Ovary (tissue), 10 donors: ENCODE measurements at places on chromosomes 4 and X. TPM values are rescaled to one million over a fixed set of nuclear protein-coding genes. Genes with fewer than 3 reads are reported as not detected.

DNA sequence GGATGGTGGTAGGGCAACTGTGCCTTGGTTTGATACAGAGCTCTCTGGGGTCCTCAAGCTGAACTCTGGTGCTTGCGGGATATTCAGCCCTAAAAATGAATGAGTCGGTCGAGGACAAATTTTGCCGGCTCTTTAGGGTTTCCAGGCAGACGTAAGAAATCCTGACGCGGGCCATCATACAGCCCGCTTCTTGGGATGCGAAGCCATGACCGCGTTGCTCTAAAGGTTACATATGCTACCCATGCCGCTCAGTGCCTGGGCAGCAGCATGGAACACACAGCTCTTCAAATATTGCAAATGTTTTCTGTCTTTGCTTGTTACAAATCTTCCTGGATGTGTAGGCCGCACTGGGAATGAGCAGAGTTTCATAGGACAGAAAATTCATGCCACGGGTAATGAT lies 55.6 kb downstream of the NBDY start:
- H3K4me3 ChIP-seq: no peak overlapping the region
- no peak overlapping the region for H3K27ac ChIP-seq
- DNase-seq: no peak
- H3K27me3 ChIP-seq: no peaks in the 10 kb centered on the region
- peaks cover 1% of the 10 kb centered on the region for H3K4me1 ChIP-seq

- H3K27ac ChIP-seq: no peak overlapping the region
- H3K36me3 ChIP-seq: no peaks in the 10 kb centered on the region
- peaks cover 2% of the 10 kb centered on the region for H3K4me1 ChIP-seq
- H3K4me3 ChIP-seq: no peak overlapping the region
- no peak for DNase-seq
These were observed 157.8 kb upstream of the TTC29 start for GRCh38 chr4:147103403-147103946.

GRCh38 chrX:12798601-12799000 lies 7.4 kb downstream of the PRPS2 start:
- no peaks in the 10 kb centered on the region for H3K36me3 ChIP-seq
- H3K27me3 ChIP-seq: no peaks in the 10 kb centered on the region
- no peak overlapping the region for H3K27ac ChIP-seq
- no peaks in the 10 kb centered on the region for H3K4me1 ChIP-seq

DNA sequence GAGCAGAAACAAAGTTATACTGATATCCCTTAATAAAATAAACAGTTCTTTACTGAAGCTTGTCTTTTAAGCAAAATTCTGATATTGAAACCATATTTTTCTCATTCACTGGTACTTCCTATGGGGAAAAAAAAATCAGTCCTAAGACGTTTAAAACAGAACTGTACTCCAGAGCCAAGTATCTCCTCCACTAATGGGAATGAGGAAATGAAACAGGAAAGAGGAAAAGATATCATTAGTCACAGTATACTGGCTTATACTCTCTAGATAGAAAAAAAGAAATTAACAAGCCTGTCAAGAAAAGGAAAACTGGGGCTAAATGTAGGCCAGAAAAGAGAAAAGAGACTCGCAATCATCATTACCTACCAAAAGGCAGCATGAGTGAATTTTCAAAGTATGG lies 252.7 kb downstream of the CENPC start:
- no peak overlapping the region for H3K4me3 ChIP-seq
- no peaks in the 10 kb centered on the region for H3K27me3 ChIP-seq
- no peak overlapping the region for H3K27ac ChIP-seq
- no peaks in the 10 kb centered on the region for H3K36me3 ChIP-seq

DNA sequence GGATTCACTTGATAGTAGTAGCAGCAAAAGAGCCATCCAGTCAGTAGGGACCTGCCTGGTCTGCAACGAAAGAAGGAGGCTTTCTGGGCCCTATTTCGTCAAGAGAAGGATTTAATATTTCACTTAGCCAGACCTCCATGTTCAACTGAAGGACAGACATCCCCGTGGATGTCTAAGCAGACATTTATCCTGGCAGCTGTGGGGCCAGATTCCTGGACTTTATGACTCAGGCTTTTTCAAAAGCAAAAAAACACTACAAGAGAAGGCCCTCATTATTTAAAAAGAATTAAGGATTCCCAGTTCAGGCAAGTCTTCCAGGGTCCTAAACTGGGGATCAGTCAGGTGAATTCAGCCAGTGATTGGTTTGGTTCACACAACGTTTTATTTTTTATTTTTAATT lies 88.5 kb upstream of the TSPAN5 start:
- no peaks in the 10 kb centered on the region for H3K27me3 ChIP-seq
- no peak for DNase-seq
- no peak overlapping the region for H3K27ac ChIP-seq
- no peaks in the 10 kb centered on the region for H3K4me1 ChIP-seq

GRCh38 chr4:158410272-158410671 lies 111.4 kb upstream of the RXFP1 start:
- H3K27me3 ChIP-seq: no peaks in the 10 kb centered on the region
- DNase-seq: no peak
- no peak overlapping the region for H3K4me3 ChIP-seq
- no peaks in the 10 kb centered on the region for H3K36me3 ChIP-seq

- H3K4me1 ChIP-seq: no peaks in the 10 kb centered on the region
- no peaks in the 10 kb centered on the region for H3K27me3 ChIP-seq
- no peaks in the 10 kb centered on the region for H3K36me3 ChIP-seq
- no peak for DNase-seq
These were observed 646.0 kb upstream of the PITX2 start for GRCh38 chr4:111268769-111269414.

- DNase-seq: no peak
- no peaks in the 10 kb centered on the region for H3K4me1 ChIP-seq
- no peaks in the 10 kb centered on the region for H3K36me3 ChIP-seq
- no peaks in the 10 kb centered on the region for H3K27me3 ChIP-seq
- H3K27ac ChIP-seq: no peak overlapping the region
- H3K4me3 ChIP-seq: no peak overlapping the region
These were observed 184.7 kb upstream of the HCCS start for GRCh38 chrX:10926404-10926803.

- H3K36me3 ChIP-seq: no peaks in the 10 kb centered on the region
- DNase-seq: no peak
- H3K4me3 ChIP-seq: no peak overlapping the region
These were observed 14.8 kb downstream of the CXCL3 start for GRCh38 chr4:74023709-74024108.

DNA sequence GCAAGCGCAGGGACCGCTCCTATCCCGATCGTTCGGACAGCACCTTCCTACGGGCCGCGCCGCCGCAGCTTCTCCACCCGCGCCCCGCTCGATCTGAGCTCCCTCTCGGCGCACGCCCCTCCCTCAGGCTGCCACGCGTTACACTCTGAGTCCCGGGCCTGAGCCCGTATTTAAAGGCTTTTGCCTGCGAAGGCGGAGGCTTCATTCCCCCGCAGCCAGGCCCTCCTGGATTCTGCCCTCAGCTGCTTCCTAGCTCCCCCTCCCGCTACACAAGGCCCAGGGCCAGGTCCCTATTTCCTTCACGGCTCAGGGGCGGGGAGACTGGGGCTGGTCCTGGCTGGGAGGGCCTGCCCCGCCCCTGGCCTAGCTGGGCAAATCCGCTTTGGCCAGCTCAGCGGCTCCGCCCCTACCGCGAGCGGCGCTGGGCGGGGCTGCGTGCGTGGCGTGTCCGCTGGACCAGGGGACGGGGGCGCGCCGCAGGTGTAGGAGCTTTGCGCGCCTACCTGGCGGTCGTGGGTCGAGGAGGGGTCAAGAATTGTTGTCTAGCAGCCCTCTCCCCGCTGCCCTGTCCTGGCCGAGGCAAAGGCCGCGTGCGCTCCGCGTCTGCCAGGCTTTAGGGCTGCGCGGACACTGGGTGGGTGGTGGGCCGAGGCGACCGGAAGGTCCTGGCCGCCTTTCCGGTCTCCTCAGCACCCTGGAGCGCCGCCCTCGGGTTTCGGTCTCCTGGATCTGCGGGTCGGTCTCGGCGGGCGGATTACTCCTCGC lies at the start of gene UGDH:
Gene UGDH, minus strand, starts transcription at position 144 of the 765 bp plus-strand sequence. CDS start 5,927 bp downstream, outside the sequence.
- H3K4me3 ChIP-seq: peak within 1 kb of the TSS; percentile 79
- H3K36me3 ChIP-seq: no peaks in the 10 kb centered on the region
- H3K4me1 ChIP-seq: peaks cover 7% of the 10 kb centered on the region
- peak within 1 kb of the TSS; percentile 89 for H3K27ac ChIP-seq
- peak; percentile 98 for DNase-seq
- no peaks in the 10 kb centered on the region for H3K27me3 ChIP-seq

DNA sequence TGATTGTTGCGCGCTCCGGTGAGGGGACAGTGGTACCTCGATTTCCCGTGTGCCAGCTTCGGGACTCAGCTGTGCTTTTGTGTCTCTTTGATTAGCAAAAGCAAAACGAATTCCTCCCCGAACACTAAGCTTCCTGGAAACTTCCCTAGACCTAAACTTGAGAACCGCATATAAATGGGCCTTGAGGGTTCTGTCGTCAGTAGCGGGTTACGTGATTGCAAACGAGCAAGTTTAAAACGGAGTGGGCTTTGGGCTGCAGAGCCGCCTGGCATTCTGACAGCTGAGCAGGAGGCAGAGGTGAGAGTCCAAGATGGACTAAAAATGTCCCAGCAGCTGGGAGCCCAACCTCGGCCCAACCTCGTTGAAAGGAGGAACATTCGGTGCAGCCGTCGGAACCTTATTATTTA lies 1.2 kb upstream of the TAPT1 start:
- DNase-seq: peak; percentile 69
- H3K4me3 ChIP-seq: peak overlapping the region; percentile 80

DNA sequence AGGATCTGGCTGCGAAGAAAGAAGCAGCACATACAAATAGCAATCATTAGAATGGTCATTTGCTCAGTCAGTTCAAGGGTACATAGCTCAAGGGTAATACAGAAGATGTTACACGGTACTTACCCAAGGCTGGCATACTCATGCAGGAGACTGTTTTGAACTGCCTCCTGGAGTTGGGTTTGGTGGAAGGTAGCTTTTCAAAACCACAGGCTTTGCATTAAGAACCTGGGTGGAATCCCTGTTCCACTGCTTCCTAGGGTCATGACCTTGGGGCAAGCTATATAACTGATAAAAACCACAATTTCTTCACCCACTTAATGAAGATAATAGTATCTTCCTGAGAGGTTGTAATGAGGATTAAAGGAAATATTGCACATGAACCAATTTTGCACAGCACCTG lies 36.5 kb downstream of the TBC1D9 start:
- no peaks in the 10 kb centered on the region for H3K36me3 ChIP-seq
- no peak for DNase-seq
- H3K27me3 ChIP-seq: no peaks in the 10 kb centered on the region

- no peaks in the 10 kb centered on the region for H3K4me1 ChIP-seq
- no peak overlapping the region for H3K27ac ChIP-seq
These were observed 160.0 kb upstream of the PDE5A start for GRCh38 chr4:119788349-119789266.

DNA sequence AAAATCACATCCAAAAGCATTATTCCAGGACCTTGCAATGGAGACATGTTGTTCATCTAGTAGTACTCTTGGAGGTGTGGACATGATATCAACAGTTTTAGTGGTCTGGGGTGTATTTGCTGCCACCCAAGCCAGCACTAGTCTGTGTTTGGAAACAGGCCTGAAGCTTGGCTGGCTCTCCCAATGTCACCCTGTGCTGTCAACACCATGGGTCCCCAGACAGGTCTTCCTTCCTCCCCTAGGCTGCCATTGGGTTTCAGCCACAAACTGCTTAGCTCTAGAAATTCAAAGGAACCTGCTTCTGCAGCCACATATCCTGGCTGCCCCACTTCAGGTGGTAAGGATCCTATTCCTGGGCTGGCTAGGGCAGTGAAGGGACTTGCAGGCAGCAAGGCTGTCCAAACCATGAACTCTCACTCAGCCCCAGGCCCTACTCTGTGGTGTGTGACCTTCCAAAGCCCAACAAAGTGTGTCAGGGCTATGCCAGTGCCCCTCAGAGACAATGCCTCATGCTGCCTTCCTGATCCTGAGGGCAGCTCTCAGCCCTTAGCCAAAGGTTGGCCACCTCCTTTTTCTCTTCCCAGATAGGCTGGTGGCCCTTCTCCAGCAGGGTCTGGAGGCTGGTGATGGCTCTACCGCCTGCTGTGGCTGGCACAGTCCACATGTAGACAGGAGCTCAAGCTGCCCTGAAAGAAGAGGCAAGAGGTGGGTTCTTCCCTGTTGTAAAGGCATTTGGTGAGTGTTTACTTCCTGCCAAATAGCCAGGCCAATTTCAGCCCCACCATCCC lies 18.3 kb downstream of the AMER1 start:
- H3K4me3 ChIP-seq: no peak overlapping the region
- no peak for DNase-seq
- H3K27ac ChIP-seq: no peak overlapping the region

- no peak overlapping the region for H3K27ac ChIP-seq
- no peaks in the 10 kb centered on the region for H3K4me1 ChIP-seq
- DNase-seq: no peak
- H3K36me3 ChIP-seq: no peaks in the 10 kb centered on the region
These were observed 77.8 kb downstream of the GALNTL6 start for GRCh38 chr4:171891038-171891437.

- no peaks in the 10 kb centered on the region for H3K27me3 ChIP-seq
- no peaks in the 10 kb centered on the region for H3K36me3 ChIP-seq
- H3K4me1 ChIP-seq: no peaks in the 10 kb centered on the region
- H3K4me3 ChIP-seq: no peak overlapping the region
- no peak overlapping the region for H3K27ac ChIP-seq
- no peak for DNase-seq
These were observed 538.2 kb downstream of the KCNIP4 start for GRCh38 chr4:21410372-21410771.

DNA sequence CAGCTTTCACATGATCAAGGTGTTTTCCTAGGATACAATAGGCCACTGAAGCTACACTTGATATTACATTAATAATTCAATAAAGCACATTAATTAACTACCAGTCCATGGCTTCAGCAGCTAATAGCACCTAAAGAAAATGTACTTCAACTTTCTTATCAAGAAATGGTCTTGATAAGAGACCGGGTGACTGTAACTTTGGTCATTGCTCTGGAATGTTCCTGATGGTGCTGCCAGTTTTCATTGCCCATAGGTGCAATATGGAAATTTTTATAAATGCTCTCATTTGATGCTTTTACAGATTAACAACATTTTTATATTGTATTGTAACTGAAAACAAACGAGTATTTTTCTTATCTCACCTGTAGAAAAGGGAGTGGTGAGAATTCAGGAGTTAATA lies 165.4 kb downstream of the SHROOM3 start:
- no peaks in the 10 kb centered on the region for H3K36me3 ChIP-seq
- H3K27me3 ChIP-seq: no peaks in the 10 kb centered on the region
- no peak overlapping the region for H3K4me3 ChIP-seq
- DNase-seq: no peak
- H3K27ac ChIP-seq: no peak overlapping the region

GRCh38 chr4:77854431-77855111 lies 8.1 kb upstream of the MRPL1 start:
- no peaks in the 10 kb centered on the region for H3K36me3 ChIP-seq
- no peak overlapping the region for H3K27ac ChIP-seq
- H3K4me1 ChIP-seq: no peaks in the 10 kb centered on the region
- DNase-seq: no peak
- H3K27me3 ChIP-seq: no peaks in the 10 kb centered on the region
- no peak overlapping the region for H3K4me3 ChIP-seq

- no peak for DNase-seq
- no peaks in the 10 kb centered on the region for H3K27me3 ChIP-seq
- no peaks in the 10 kb centered on the region for H3K36me3 ChIP-seq
- no peaks in the 10 kb centered on the region for H3K4me1 ChIP-seq
- H3K27ac ChIP-seq: no peak overlapping the region
These were observed 43.3 kb downstream of the HOPX start for GRCh38 chr4:56637791-56638190.

TCEAL2 gene
- 37.9 TPM for total RNA-seq

TEX13D gene
- not detected for total RNA-seq

CEP135 gene
- 7.2 TPM for total RNA-seq

CT47C1 gene
- total RNA-seq: not detected

GPC3 gene
- 12.1 TPM for total RNA-seq

INTS6L gene
- 13.2 TPM for total RNA-seq

MAOB gene
- total RNA-seq: 57.2 TPM

TGIF2LX gene
- total RNA-seq: not detected

ZNF81 gene
- 13.9 TPM for total RNA-seq

SPANXA1 gene
- not detected for total RNA-seq

DCTD gene
- 34.1 TPM for total RNA-seq

HS6ST2 gene
- 23.8 TPM for total RNA-seq

SH3RF1 gene
- 22.4 TPM for total RNA-seq

PPP4R3C gene
- total RNA-seq: not detected
